SHP77 treated with DMSO at 0.1 percent for 48 hours (cell line): ENCODE measurements at places on chromosomes 4 and X.
A peak's percentile ranks its signal among the peaks of the same experiment; 100 is the strongest.

DNA sequence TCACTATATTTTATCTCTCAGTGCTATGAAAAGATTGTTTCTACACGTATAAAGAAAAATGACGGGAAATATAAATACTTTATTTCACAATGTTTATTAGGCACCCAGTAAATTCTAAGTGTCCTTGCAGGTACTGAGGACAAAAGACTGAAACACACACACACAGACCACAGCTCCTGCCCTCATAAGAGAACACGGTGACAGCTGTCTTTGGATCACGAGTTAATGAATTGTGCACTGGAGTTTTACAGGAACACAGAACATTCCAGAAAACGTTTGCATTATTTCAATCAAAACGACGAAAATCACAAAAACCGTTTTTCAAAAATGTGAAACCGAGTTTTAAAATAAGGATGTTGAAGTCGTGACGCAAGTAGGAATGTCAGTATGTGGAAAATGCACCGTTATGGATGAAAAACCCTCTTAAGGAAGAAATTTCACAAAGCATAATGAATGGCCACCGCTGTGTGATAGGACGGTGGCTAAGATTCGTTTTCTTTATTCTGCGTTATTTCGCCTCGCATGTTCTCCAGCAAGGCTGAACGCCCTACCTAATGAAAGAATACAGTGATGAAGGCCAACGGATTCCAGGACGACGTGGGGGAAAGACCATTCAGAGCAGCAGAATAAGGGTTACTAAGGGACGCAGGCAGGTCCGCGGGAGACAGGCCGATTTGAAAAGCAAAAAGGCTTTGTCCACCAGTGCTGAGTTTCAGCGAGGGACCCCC, 24.2 kb downstream of the FAM156A start:
- DNase-seq: no peak

DNA sequence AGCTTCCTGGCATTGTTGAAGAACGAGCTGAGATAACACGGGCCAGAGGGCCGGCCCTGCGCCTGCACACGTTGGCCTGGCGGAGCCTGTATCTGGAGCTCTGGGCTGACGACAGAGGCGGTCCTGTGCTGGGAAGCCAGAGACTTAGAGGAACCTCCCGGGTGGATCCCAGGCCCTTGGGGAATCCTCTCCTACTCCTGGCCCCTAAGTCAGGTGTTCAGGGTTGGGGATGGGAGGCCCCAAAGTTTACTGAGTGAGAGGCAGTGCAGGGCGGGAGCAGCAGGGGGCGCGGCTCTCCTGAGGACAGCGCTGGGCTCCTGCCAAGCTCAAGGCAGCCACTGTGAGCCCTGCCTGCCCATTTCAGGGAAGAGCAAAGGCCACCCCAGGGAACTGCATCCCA, 2.5 kb upstream of the HTRA3 start:
- no peak for DNase-seq

DNA sequence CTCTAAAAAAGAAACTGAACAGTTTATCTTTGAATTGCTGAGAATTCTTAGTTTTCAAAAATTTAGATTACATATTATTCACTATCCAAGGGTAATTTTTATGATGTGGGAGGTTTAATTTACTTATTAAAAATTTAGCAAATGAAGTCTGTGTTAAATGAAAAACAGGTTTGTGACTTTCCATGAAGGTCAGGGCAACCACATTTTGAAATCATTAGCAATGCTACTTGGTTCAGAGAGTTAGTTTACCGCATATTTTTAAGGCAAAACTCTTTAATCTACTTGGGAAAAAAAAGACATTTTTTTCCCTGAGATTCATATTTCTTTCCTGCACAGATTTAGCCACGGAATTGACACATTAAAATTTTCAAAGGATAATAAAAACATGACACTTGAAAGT, 37.3 kb upstream of the PRSS12 start:
- DNase-seq: no peak

- DNase-seq: no peak
These were observed 77.3 kb upstream of the MSX1 start for GRCh38 chr4:4781936-4782707.

- DNase-seq: no peak
These were observed 505.0 kb downstream of the TECRL start for GRCh38 chr4:63904201-63904600.

DNA sequence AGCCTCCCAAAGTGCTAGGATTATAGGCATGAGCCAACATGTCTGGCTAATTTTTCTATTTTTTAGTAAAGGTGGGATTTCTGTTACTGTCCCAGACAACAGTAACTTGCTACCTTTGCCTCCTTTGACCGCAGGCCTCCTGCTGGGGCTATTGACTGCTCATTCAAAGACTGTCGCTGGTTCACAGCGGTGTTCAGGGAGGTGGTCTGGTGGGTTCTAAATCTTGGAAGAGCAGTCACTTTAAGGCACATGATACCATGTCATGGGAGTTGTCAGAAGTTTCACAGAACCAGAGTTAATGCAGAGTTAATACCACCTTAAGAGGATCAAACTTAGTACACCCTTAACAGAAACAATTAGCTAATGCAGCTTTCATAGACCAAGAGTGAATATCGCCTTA, 3.8 kb downstream of the ASMT start:
- DNase-seq: no peak

- DNase-seq: no peak
These were observed 96.2 kb upstream of the HAND2 start for GRCh38 chr4:173626277-173626676.

GRCh38 chr4:26325191-26325590, 4.4 kb downstream of the RBPJ start:
- DNase-seq: peak; percentile 17

GRCh38 chr4:43835869-43836268, 612.7 kb downstream of the KCTD8 start:
- no peak for DNase-seq
